ENCODE measurements at places on chromosomes 1 and 21.

GRCh38 chr1:178607718-178608408 is 95.0 kb downstream of the TEX35 start:
- DNase-seq, result no peak

GRCh38 chr1:244054924-244055263 is 3.8 kb downstream of the ZBTB18 start:
- no peak for DNase-seq

DNA sequence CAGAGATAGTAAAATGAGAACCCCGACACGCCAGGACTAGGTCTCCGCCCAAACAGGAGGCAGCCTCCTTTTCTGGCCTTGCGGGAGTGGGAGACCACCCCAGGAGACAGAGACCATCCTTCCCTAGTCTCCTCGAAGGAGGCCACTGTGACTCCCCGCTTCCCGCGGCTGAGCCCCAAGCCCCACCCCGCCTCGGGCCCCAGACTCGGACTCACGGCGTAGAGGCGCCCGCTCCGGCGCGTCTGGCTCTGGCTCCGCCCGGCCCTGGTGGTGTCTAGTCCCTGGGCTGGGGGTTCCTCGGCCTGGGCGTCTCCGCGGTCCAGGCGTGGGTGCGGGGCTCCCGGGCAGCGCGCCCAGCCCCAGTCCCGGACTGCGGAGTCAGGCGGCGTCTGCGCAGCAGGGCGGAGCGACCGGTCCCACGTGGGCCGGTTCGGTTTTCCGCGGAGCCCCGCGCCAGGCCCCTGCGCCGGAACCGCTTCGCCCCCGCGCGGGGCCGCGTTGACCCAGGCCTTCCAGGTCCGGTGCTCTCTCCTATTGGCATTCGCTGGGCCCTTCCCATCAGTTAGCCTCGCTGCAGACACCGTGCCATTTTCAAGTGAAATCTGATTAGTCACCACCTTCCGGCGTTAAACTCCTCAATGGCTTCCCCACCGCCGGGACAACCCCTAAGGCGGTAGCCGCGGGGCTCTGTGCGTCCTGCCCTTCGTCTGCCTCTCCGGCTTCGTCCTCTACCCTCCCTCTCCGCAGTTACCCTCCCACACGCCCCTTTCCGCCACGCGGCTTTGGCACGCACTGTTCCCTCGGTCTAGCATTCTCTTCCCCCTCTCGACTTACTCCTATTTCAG is at the start of gene C1orf216:
TSS of gene C1orf216 (minus strand) at position 393 of the 845 bp plus-strand sequence. CDS start 2,563 bp downstream, outside the sequence.
- peak; percentile 77 for DNase-seq

DNA sequence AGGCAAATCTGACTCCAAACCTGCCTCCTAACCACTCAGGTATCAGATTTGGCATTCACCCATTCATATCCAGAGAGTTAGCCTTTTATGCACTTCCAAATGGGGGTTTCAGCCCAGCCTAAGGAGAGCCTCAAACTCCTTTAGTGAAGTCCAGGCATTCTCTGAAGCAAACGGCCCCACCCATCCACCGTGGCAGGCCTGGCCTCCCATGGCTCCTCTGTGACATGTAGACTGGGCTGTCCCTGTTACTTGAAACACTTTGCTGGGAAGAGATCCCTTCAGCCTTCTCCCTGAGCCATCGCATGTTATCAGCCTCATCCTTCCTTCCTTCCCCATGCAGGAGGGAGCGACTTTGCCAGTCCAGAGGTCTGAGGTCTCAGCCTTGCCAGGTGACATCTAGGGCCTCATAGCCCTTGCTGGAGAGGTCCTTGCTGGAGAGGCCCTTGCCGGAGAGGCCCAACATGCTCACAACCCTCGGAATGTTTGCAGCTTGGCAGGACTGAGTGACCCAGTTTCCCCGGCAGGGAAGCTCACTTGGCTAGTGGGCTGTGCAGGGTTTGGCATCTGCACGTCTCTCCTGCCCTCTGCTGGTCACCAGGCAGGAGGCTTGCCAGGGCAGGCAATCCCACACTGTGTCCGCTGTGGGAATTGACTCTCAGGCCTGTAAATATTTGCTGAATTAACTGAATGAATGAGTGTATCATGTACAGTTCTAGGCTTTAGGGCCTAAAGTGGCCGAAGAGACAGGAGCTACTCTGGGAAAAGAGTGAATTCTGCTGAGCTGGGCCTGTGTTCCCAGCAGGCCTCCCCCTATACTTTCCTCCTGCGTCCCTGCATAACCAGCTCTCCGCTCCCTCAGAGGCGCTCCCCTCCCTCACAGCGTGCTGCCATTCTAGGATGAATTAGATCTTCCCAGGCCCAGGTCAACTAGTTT is 26.7 kb upstream of the RBM15 start:
- peak; percentile 64 for DNase-seq

DNA sequence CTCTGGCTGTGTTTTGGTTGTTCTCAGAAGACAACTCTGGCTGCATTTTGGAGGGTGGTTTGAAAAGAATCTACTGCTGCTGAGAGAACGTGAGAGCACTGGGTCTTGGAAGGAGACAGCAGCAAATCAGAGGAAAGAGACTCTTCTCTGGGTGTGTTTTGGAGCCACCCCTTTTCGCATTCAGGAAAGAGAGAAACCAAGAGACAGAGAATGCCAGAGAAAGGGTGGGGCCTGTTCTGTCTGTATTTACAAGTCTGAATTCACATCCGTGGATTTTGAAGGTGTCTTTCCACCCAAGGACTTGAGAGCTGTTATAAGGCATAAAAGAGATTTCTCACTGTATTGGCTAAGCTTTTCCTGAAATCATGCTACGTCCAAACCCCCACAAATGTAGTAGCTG is 187.2 kb downstream of the C1orf94 start:
- no peak for DNase-seq

- no peak for DNase-seq
Observed at GRCh38 chr1:45836451-45836850, 33.0 kb downstream of the MAST2 start.

GRCh38 chr1:152168535-152168868 is 9.5 kb upstream of the RPTN start:
- DNase-seq, result no peak

DNA sequence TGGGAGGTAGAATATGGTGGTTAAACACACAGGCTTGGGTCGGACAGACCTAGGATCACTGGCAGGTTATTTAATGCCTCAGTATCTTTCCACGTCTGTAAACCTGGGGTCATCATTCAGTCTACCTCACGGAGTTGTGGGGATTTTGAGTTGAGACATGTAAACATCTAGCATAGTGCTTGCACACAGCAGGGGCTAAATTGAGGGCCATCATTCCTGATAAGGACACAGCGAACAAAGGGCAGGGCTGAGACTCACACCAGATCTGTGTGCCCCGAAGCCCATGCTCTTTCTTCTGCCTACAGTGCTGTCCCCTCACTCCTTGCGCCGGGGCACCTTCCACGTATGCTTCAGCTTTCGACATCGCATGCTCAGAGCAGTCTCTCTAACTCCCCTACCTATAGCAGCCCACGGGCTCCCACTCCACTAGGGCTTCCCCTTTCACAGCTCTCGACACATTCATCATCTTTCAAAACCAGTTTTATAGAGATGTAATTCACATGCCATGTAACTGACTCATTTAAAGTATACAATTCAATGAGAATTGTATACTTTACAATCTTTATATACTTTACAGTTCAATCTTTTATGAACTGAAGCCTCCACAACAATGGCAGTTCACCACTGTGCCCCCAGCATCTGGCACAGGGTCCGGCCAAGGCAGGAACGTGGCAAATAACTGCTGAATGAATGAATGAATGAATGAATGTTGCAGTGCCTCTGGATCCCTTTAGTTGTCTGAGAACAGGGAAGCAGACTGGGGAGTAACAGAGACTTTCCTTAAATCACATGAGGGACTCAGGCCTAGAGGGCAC is 48.0 kb downstream of the GPR161 start:
- DNase-seq, result no peak

DNA sequence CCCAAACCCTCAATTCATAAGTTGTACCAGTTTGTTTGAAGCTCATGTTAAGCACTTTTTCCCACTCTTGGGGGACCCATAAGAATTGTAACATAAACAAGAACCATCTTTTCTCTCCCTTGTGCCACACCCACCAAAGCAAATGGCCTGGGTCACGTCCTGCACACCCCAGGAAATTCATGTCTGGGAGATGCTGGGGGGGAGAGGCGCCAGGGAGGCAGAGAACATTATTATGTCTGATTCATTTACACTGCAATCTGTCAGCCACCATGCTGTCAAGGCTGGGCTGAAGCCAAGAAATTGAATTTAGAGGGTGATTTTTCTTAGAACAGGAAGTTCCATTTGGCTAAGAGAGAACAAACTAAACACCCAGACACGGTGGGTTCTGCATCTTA is 37.2 kb upstream of the IPO9 start:
- DNase-seq, result no peak

- DNase-seq, result peak; percentile 12
Observed at GRCh38 chr1:63557365-63557987, 34.2 kb downstream of the EFCAB7 start.

GRCh38 chr1:83546874-83547273 is 452.1 kb downstream of the TTLL7 start:
- DNase-seq, result no peak

- no peak for DNase-seq
Observed at GRCh38 chr1:223802602-223803001, 43.1 kb downstream of the TP53BP2 start.

DNA sequence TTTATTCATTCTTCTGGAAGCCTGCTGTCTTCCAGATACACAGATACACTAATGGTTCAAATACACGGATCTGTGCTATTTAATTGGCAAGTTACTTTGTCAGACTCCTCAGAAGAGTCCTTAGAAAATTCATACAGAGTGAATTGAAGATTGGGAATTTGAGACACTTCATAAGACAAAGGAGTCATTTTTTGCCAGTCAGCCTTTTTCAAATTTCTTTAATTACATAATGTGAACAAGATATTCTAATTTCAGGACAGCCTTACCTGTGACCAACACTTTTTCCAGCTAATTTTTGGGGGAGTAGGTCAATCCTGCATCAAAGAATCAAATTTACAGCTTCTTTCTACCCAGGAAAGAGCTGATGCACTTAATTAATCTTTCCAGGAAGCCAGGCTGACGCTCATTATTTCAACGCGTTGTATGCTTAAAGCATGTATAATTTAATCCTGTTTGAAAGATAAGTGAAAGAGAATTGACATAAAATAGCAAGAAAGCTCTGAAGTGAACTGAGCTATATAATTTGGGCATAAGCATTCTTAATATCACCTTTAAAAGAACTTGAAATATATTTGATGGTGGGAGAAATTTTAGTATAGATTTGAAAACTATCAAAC is 12.8 kb upstream of the NRIP1 start:
- DNase-seq, result no peak

- no peak for DNase-seq
Observed at GRCh38 chr1:31581821-31582810, 5.8 kb downstream of the TINAGL1 start.

- DNase-seq, result no peak
Observed at GRCh38 chr1:31877544-31877943, 60.6 kb downstream of the PTP4A2 start.

- DNase-seq, result no peak
Observed at GRCh38 chr21:42547001-42547905, 33.6 kb downstream of the SLC37A1 start.

- peak; percentile 30 for DNase-seq
Observed at GRCh38 chr1:2174348-2175054, 20.1 kb downstream of the FAAP20 start.

DNA sequence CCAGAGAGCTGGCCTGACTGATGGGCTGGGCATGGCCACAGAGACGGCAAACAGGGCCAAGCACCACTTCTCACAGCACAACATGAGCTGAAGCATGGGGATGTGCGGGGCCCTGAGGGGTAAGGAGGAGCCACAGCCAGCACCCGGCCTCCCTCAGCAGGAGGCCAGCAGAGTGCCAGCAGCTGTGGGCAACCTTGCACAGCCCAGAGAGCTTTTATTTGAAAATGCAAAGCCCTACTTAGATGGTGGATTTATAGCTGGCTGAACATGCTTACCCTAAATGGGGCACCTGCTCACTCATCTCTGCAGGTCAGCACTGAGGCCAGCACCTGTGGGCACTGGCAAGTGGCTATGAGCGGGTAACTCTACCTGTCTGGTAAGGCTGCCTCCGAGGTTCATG is 44.1 kb downstream of the SLC66A1 start:
- DNase-seq, result no peak

GRCh38 chr1:147798731-147799130 is 38.3 kb upstream of the GJA5 start:
- no peak for DNase-seq

DNA sequence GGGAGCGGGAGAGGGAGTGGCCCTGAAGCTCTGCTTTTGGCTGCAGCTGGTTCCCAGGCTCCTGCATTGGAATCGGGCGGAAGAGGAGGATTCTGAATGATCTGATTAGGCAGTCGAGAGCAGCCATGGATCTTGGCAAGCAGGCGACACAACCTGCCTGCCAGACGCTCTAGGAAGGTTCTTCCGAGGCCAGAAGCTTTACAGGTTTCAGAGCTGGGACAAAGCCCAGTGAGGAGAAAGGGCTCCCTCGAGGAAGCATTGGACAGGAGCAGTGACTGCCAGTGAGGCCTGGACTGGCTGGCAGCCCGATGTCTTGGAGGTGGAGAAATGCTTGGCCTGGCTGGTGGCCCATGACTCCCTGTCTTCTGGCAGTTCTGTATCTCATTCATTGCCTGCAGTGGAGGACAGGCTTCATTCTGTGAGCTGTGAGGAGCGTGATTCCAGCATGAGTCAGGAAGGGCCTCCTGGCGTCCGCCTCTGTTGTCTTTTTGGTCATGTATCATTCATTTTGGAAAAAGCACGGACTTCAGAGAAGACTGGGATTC is 132.7 kb upstream of the IPO9 start:
- DNase-seq, result no peak

DNA sequence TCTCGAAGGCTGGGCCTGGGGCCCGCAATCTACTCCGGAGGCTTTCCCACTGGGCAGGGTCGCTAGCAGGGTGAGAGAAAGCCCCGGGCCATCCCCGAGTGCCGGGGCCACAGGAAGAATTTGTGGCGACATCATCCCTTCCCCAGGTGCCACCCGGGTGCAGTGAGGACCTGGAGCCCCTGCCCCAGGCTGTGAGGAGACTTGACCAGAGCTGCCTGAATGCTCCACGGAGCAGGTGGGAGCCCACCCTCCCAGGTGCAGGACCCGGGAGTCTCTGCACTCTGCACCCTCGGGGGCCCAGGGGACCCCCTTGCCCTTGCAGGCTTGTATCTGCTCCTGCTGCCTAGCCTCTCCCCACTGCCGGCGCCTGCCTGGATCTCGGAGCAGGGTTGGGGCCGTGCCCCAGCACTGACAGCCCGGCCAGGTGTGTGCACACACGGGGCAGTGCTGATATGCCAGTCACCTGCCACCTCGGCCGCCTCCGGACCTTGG is 67.5 kb upstream of the RGS7 start:
- no peak for DNase-seq

DNA sequence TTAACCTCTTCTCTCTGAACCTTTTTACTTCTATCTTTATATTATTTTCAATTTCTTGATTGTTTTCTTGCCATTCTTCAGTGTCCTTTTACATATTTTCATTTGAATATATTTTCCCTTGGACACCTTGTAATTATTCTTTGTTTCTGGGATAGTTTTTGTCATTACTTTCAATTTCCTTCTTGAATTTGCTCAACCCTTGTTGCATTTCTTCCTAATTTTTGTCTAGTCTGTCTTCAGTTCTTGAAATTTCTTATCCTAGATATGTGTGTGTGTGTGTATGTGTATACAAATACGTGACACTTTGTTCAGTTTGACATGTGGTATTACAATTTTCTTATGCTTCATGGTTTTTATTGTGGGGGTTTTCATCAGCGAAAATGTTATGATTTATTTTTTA is 1.9 kb upstream of the GALNT2 start:
- no peak for DNase-seq

All from activated CD4-positive, alpha-beta T cell treated with anti-CD3 and anti-CD28 coated beads, Interleukin-2, Interleukin-4, amounts not matched to agents 100 ng/mL and 50 ng/mL, durations not matched to agents 16 hours and 8 hours (primary cell).